Activated T-cell treated with anti-CD3 and anti-CD28 coated beads for 1 hour (primary cell): ENCODE measurements at places on chromosomes 3 and 15.

GRCh38 chr15:53107855-53108254 lies 317.7 kb upstream of the ONECUT1 start:
- DNase-seq = no peak

DNA sequence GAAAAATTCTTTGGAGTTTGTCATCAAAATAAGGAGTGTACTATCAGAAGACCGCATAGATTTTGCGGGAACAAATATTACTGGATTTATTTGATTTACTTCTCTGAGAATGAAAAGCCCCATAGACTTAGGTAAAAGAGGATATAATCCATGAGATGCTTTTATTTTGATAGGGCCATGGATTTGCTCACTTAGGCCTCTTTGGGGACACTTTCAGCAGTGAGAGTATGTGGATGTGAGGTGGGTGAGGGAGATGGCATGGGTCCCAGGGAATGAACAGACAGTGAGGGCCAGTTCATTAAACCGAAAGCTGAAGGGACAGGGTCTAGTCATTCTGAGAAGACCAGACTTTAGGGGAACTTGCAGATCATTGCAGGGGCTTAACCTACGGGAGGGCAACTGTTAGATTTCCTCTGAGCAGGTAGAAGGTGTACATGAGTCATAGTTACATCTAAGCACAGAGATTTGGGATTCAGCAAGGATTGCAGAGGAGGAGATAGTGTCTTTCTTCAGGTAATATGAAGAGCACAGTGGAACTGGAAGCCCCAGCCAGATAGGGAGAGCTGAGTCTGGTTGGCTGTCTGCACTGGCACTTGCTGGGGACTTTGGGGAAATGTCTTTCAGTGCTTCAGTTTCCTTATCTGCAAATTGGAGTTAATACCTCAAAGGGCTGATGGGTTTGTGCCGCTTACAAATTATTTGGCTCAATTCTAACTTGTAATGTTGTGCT lies 30.8 kb downstream of the SH3GL3 start:
- DNase-seq = no peak

- no peak for DNase-seq
Measured at GRCh38 chr15:45121706-45122417, 7.7 kb downstream of the DUOXA2 start.

GRCh38 chr15:60251300-60252070 lies 146.3 kb downstream of the ANXA2 start:
- DNase-seq = no peak

DNA sequence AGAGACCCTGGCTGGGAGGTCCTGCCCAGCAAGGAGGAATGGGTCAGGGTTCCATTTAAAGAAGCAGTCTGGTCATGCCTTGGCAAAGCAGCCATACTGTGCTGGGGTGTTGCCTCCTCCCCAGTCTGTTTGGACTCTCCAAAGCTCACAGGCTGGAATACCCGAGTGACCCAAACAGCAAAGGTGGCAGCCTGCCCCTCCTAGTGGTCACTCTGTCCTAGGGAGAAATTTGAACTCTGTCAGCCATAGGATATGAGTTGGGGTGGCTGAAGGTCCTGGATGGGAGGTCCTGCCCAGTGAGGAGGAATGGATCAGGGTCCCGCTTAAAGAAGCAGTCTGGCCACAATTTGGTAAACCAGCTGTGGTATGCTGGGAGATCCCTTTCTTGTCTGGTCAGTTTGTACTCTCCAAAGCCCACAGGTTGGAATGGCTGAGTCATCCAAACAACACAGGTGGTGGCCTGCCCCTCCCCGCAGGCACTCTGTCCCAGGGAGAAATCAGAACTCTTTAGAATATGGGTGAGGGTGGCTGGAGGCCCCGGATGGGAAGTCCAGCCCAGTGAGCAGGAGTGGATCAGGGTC lies 45.0 kb downstream of the CCR1 start:
- no peak for DNase-seq

DNA sequence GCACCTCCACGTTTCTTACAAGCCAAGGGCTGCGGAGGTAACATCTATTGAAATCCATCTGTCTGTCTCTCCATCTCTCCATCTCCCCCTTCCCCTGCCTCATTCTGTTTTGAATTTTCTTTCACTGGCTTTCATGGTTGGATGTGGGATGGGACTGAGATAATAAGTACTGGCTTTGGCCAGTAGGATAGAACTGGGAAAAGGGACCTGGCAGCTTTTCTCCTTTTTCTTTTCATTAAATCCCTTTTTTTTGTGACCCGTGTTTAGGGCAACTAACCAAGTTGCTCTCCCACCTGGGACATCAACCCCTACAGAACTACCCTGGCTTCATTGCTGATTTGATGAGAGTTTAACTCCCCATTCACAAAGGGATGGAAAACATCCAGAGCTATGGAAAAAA lies 66.8 kb upstream of the ADAMTSL3 start:
- no peak for DNase-seq

DNA sequence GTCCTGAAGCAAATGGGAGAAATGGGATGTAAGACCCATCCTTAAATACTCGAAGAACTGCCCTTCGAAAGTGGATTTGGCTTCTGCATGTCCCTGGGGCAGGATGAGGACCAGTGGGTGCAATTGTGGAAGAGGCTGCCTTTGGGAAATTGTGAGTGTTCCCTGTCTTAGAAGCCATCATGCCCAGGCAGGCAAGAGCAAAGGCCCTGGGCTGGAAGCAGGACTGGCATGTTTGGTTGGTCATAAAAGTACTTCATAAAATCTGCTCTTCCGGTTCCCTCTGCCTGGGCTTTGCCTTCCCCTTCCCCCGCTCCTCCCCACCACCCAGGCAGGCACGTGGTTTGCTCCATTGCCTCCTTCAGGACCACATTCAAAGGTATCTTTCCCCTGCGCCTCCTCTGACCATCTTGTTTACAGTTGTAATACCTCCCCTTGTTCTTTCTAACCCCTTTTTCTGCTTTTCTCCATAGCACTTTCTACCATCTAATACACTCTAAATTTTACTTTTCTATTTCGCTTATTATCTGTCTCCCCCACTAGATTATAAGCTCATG lies 8.3 kb downstream of the MINAR1 start:
- DNase-seq = no peak

DNA sequence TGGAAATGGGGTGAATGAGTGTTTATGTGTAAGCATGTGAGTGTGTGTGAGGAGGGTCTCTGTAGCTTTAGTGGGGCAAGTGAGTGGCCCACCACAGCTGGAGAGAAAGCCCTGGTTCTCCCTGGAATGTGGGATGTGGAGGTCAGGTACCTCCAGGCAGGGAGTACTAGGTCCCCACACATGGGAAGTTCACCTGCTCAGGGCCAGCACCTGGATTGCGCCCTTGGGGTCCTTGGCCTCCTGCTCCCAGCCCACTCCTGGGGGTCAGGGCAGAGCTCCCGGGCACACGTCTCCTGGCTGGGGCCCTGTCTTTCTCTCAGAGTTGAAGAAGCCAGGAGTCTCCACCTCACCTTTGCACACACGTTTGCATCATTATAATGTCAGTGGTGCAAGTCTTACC lies 40.0 kb upstream of the TMCC1 start:
- DNase-seq = no peak

- no peak for DNase-seq
Measured at GRCh38 chr3:19348500-19348899, 200.2 kb downstream of the KCNH8 start.

- DNase-seq = no peak
Measured at GRCh38 chr15:70794596-70795310, 31.4 kb upstream of the UACA start.

GRCh38 chr3:195563317-195563716 lies 20.2 kb upstream of the PPP1R2 start:
- DNase-seq = no peak

DNA sequence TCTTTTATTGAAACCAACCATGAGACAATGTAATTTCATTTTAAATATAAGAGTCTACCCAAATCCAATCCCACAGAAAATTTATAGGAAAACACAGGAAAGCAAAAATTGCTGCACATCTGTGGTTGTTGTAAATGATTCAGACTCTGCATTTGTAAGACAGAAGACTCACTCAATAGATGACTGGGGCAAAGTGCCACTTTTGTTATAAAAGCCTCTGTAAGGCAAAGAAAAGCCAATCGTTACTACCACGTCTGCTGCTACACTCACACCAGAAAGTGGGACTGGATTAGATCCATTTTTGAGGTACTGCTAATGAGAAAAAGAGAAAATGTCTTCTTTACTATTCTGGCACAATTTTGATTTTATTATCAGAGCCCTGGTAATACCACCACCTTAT lies 74.9 kb downstream of the SEMA6D start:
- DNase-seq = no peak

DNA sequence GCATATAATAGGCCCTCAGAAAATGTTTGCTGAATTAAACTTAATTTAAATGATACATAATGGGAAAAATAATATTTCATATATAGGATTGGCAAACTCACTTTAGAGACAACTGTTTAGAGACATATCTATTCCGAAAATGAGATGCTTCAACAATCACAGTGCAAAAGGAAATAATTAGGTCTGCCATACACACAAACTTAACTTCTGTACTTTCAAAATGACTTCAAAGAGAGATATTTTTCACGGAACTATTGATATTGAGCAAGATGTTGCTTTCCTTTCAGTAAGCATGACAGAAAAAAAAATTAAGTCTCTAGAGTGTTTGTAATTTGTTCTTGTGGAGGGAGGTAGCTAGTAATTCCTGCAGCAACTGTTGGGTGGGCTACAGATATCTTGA lies 769.5 kb downstream of the TUSC7 start:
- DNase-seq = no peak

- no peak for DNase-seq
Measured at GRCh38 chr3:194615226-194615625, 18.0 kb downstream of the TMEM44 start.

DNA sequence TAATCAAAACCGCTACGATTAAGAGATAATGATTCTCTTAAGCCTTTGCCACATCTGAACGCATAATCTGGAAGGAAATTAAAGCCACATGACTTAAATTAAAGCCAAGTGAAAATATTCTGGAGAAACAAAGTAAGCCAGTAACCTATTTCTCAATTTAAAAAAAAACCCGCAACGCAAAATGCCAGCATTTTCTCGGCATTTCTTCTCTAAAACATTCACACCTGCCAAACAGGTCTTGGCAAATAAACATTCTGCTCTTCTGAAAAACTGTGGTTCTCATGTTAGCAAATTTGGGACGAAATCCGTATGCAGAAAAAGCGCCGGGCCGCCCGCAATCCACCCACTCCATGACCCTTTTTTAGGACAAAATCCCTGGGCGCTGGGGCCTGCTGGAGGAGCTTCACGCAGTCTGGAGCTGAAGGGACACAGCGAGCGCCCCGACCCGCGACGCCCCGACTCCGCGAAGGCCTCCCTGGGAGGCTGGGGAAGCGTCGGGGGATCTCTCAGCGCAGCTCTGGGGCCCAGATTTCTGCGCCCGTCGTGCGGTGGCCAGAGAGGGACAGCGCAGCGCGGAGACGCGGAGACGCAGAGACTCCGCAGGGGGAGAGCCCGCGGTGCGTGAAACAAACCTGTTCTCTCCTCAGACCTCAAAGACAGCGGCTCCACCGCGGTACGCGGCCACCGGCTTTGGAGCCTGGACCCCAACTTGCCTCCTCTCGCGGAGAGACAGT lies 471 bp downstream of the NKIRAS1 start:
- DNase-seq = no peak

DNA sequence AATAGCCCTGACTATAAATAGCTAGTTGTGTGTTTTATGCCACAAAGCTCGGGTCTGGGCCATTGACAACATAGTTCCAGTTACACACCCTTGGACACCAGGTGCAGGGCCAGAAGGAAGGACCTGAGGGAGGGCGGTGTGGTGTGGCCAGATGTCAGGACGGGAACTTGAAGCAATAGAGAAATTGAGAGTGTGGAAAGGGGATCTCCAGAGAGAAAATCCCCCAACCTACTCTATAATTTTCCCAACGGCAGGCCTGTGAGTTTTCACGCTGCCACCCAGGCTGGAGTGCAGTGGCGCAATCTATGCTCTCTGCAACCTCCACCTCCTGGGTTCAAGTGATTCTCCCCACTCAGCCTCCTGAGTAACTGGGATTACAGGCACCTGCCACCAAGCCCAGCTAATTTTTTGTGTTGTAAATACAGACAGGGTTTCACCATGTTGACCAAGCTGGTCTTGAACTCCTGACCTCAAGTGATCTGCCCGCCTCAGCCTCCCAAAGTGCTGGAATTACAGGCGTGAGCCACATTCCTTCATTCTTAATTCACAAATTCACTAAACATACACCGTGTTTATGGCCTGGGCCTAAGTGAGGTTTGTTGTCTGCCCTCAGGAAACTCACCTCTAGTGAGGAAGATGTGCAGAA lies 70.8 kb upstream of the KLF13 start:
- DNase-seq = no peak
